ENCODE measurements at places on chromosomes 6 and 20. TPM values are rescaled to one million over a fixed set of nuclear protein-coding genes. Genes with fewer than 3 reads are reported as not detected.

GRCh38 chr20:38307371-38308046 lies 3.6 kb downstream of the BPI start:
- DNase-seq: no peak

DNA sequence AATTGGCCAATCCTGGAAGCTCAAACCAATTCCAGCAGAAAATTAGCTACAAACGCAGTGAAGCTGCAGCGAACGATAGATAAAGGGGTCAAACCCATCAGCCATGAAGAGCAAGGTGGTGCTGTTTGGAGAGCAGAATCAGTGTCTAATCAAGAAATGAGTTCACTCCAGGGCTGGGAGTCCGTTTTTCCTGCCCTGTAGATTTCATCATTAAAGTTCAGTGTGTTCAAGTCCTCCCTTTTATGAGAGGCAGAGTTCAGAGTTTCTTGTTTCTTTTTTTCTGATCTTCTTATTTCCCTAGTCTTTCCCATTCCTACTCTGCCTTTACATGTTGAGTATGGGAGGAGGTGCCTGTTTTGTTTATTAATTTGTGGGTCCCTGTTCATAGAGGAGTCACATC lies 30.4 kb downstream of the SLC17A1 start:
- DNase-seq: no peak

Gene ULBP2
- total RNA-seq: 0.27 TPM

DNA sequence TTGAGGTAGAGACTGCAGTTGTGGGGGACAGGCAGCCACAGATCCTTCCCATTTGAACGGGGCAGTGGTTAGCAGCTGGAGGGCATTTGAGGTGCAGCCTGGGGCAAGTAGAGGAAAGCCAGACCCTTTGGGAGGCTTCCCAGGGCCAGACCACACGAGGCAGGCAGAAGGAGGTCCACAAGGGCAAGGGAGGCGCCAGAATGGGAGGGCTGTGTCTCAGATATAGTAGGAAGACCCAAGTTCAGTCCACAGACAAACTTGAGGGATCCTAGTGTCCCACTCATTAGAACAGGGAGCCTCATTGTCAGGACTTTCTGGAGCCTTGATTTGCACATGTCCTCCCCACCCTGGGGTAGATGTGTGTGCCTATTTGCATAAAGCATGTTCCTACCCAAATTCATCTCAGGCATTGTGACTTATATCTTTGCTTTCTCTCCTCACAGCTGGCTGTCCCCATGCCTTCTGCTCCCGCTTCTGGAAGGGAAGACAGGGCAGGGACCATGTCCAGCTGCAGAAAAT lies 166.0 kb downstream of the VEGFA start:
- no peak for DNase-seq

Gene PACRG
- total RNA-seq: 5.7 TPM

DNA sequence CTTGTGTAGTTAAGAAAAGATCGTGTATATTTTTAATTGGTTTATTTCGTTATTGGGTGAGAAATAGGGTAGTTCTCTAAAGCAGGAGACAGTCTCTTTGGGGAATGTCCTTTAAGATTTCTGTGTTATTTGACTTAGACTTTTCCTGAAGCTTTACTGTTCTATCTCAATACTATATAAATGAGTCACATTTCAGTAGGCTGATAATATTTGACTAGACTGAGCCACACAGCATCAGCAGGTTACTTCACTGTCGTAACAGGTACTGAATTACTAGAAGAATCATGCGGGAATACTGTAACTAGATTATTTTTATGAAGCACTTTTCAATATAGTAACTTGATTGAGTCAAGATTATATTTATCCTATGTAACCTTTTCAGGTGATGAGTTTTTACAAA lies 1.4 kb downstream of the SMAP1 start:
- DNase-seq: no peak

Gene SPATA25
- total RNA-seq: 5.9 TPM

Gene SSTR4
- total RNA-seq: not detected

DNA sequence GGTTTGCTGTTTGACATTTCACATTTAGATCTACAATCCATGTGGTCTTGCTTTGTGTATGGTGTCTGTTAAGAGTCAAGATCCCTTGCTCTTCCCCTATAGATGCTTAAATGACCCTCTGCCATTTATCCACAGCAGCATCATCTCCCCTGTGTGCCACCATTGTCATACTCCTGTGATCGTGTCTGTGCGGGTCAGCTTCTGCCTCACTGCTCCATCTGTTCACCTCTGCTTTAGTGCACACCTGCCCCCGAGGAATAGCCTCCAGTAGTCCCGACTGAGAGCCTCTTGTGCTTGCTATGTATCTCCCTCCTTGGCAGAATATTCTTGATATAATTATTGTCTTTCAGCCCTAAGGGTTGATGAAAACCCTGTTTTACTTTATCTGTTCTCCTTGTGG lies 551.2 kb downstream of the CDH26 start:
- no peak for DNase-seq

DNA sequence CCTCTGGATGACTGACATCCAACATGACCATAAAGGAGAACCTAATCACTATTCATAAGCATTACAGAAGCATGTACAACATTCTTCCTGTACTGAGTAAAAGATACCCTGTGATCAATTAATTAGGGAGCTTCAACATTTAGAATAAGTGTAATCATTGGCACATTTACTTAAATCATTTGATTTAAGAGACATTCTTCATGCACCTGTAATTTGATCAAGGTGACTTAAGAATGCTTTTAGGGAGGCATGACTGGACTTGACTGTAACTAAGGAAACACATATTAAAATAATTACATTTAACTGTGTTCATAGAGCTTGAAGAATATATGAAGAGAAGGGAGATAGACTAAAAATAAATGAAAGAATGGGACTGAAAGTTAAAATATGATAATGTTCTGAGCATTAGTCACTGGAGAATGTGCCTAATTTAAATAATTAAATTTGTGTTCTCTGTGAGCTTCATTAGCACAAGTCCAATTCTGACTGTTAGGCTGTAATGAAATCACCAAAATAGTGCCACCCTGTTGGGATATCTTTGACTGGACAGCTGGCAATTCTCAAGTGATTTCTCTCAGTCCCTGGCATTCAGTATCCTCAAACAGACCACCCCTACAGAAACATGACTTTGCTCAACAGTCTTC lies 295.5 kb upstream of the ADGRB3 start:
- DNase-seq: no peak

DNA sequence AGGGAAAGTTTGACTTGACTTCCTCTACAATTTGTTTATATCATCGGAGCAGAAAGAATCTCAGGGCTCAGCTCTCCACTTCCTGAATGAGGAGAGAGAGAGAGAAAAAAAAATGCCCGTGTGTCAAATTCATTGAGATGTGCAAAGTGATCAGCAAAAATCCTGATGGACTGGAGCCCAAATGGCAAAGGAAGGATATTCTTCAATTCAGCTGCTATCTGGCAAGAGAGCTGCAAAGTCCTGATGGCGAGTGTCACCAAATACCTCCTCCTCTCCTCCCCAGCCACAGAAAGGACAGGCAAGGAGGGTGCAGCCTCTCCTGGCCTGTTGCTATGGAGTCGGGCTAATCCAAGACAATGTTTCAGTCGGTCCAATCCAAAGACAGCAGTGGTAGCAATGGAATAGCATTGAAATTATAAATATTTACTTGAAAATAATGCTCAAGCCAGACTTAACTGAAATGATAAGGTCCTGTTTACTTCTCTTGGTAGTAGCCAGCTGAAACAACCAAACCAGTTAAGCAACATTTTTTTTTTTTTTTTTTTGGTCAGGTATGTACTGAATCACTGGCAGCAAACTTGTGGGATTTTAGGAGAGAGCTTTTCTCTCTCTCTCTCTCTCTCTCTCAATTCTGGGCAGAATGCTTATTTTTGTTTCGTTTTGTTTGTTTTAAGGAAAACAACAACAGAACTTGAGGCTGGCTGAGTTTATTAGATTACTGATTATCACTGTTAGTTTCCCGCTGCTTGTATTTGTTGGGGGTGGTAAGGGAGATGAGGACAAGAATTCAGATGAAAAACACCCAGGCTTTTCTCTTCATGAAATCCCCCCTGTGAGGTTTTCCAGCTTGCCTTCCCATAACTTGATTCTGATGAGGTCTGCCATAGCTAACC lies 204.2 kb downstream of the BCAS1 start:
- no peak for DNase-seq

DNA sequence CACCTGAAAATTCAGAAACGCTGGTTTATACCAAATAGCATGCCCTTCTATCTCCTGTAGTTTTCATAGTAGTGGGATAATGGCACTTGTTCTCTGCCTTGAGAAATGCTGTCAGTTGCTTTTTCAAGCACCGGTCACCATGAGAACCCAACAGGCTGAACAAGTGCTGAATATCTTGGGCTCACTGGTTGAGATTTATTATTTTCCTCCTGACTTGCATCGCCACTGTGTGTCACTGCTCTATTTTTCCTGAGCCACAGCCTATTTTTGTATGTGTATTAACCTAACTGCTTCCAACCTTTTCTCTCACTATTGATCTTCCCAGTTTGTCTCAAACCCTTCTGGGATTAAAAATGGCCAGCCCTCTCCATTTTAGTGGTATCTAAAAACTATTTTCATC lies 71.9 kb downstream of the OPN5 start:
- no peak for DNase-seq

DNA sequence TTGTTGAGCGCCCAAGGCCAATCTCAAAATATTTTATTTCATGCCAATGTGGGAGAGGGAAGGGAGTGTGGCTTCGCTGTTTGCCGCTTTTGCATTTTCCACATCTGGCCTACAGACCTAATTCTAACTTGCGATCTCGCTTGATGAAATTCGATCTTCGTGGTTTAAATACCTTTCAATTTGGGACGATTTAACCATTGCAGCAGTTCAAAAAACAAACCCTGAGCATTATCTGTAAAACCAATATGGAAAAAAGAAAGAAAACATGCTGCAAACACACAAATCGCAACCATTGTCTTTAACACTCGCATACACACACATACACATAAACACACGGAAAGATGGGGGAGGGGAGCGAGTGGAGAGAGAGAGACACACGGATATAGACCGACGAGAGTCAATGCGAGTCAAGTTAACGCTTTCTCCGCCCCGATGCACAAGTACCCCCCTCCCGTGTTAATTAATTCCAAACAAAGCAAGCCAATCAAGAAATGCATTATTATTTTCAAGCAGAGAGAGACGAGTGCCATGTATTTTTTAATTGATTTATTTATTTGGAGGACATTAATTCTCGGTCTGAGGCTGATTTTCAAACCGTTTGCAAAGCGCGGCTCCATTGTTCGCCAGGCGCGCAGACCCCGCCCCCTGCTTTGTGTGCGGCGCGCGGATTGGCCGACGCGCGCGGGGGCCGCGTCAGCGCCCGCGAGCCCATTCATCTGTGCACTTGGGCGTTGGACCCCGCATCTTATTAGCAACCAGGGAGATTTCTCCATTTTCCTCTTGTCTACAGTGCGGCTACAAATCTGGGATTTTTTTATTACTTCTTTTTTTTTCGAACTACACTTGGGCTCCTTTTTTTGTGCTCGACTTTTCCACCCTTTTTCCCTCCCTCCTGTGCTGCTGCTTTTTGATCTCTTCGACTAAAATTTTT lies at the start of gene MARCKS:
Gene MARCKS, plus strand, starts transcription at position 721 of the 931 bp plus-strand sequence. CDS start 401 bp downstream, outside the sequence.
- peak; percentile 77 for DNase-seq

Gene C6orf52
- total RNA-seq: not detected

Gene HLA-DOB
- total RNA-seq: 1.3 TPM

GRCh38 chr6:119311514-119312142 lies 37.9 kb downstream of the MAN1A1 start:
- peak; percentile 60 for DNase-seq

Gene EYS
- under 0.01 TPM for total RNA-seq

Gene NMBR
- not detected for total RNA-seq

Gene TMEM63B
- 6.5 TPM for total RNA-seq

GRCh38 chr6:14699803-14700601 lies 545.9 kb upstream of the JARID2 start:
- no peak for DNase-seq

All from hematopoietic multipotent progenitor cell (in vitro differentiated cells).